ENCODE measurements at places on chromosomes 2 and 18.

DNA sequence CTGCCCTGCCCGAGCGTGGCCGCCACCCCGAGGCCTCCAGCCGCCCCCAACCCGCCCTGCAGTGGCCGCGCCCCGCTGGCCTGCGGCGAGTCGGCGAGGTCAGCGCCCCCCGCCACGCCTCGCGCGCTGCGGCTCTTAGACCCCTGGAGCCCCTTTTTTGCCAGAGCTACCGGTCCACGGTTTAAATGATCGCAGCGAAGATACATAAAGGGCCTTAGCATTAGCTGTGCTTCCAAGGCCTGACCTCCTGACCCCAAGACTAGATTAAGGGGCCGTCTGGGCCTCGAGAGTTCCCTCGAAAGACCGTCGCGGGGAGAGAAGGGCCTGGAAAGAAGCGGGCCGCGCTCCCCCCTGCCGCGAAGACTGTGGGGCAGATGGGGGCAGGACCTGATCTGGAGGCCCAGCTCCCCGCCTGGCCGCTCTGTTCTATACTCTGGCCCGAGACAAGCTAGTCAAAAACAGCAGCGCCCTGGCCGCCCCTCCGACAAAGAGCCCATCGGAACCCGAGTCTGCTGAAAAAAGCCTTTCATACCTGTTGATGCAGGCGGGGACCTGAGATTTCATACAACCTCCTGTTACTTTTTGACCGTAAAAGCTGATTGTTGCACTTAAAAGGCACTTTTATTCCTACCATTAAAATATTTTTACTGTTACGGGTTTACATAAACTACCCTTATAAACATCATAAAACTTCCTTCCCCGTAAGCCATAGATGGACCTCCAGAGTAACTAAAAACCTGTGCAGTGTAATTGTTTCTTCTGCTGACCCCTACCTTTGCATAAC, 68.7 kb upstream of the PSMD14 start:
- DNase-seq: no peak

- DNase-seq: no peak
Observed at GRCh38 chr2:126239320-126239955, 416.5 kb upstream of the GYPC start.

DNA sequence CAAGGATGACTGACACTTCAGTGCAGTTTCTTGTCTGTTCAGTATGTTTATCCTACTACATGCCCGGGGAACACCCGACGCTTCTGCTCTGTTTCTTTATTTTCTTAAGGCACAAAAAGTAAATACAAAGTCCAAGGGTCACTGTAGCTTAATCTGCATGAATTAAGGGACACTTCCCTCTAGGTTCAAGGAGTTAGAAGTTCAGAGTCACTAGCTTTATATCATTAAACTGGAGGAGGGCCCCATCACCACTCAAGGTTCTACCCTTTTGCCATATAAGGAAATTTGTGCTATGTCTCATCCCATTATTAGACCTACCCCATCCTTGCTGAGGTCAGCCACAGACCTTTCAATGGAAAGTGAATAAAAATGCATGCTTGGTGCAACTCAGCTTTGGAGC, 27.6 kb upstream of the RMDN2 start:
- no peak for DNase-seq

DNA sequence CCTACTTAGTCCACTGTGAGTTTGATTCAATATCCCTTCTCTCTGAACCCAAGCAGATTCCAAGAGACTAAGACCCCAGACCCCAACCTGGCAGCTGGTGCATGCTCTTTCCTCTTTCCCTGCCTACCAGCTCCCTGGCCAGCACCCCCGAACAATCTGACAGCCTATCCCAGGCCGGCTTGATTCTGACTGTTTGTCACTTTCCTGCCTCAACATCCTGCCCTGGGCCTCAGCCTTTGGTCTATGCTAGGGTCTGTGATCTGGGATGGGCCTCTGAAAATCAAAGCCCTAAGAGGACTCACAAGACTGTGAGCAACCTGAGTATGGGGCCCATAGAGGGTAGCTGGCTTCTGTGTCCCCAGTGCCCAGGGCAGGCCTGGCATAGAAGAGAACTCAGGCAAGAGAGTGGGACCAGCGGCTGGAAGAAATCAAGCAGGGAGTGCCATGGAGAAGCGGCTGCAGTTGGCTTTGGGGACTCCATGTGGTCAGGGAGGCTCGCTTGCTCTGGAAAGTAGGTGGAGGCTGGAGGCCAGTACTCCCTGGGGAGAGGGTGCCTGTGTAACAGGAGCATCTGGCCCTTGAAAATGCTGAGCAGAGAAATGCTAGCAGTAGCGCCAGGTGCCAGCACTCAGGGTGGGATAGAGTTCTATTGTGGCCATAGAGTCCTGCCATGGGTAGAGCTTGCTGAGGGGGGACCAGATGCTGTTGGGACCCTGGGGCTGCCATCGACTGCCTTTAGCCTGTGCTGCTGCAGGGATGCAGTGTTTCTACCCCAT, 343.9 kb downstream of the DYSF start:
- no peak for DNase-seq

GRCh38 chr2:62415019-62415431, 91.0 kb downstream of the TMEM17 start:
- DNase-seq: no peak

DNA sequence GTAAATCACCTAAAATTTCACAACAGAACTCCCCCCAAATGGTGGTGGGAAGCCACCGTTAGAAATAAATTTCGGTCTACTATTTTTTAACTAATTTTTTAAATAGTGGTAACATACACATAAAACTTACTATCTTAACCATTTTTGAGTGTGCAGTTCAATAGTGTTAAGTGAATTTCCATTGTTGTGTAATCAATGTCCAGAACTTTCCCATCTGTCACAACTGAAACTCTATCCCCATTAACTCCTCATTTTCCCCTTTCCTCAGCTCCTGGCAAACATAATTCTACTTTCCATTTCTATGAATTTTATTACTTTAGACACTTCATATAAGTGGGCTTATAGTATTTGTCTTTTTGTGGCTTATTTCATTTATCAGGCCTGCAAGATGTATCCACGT, 34.1 kb upstream of the HNMT start:
- DNase-seq: no peak

- no peak for DNase-seq
Observed at GRCh38 chr2:26756337-26756736, 7.7 kb upstream of the SLC35F6 start.

DNA sequence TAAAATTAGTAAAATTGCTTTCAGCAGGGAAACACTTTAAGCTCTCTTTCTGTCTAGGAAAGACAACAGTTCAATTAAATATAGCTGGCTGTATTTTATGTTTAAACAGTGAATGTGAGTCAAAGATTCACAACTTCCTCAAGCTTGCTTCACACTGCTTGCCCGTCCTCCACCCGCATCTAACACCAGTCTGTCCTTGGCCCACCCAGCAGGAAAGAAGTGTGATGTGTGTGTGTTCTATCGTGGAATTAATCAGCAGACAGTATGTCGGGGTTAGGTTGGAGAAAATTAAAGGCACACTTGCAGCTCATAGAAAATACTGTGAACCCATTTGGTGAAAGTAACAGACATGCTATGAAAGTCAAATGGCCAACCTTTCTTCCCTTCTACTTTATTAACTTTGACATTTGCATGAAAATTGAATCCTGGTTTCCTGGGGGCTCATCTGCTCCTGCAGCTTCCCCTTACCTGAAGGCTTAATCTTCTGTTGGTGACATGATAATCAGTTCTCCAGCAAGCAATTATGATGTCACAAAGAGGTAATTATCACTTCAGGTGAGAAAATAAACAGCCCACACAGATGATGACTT, 182.0 kb downstream of the UXS1 start:
- no peak for DNase-seq

- no peak for DNase-seq
Observed at GRCh38 chr18:51275712-51276476, 78.4 kb upstream of the MEX3C start.

DNA sequence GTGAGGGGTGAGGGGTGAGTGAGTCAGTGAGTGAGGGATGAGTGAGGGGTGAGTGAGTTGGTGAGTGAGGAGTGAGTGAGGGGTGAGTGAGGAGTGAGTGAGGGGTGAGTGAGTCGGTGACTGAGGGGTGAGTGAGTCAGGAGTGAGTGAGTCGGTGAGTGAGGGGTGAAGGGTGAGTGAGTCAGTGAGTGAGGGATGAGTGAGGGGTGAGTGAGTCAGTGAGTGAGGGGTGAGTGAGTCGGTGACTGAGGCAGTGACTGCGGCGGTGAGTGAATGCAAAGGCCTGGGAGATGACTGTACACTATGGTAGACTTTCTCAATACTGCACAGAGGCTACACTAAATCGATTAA, 16.6 kb downstream of the THAP4 start:
- DNase-seq: no peak

GRCh38 chr2:3470856-3471737, 48.2 kb downstream of the ADI1 start:
- no peak for DNase-seq
